Caco-2 (cell line): ENCODE measurements at places on chromosomes 5 and 9. TPM values are rescaled to one million over a fixed set of nuclear protein-coding genes. Genes with fewer than 3 reads are reported as not detected.

Gene C9
- 0.39 and 0.41 TPM in 2 replicates for total RNA-seq

Gene NUTM2F
- not detected in 2 replicates for total RNA-seq

Gene SAPCD2
- total RNA-seq = 53.3 and 57.5 TPM in 2 replicates

Gene CREB3
- 50.4 and 54.1 TPM in 2 replicates for total RNA-seq

Gene COL5A1
- total RNA-seq = 4.8 and 5.7 TPM in 2 replicates

Gene CDH10
- not detected in 2 replicates for total RNA-seq

Gene PAPPA
- total RNA-seq = not detected in 2 replicates

Gene ADAMTS19
- 0.95 and 2.4 TPM in 2 replicates for total RNA-seq

Gene IFNA21
- not detected in 2 replicates for total RNA-seq

Gene SLC6A3
- total RNA-seq = not detected in 2 replicates

Gene GDF9
- 0.59 and 0.81 TPM in 2 replicates for total RNA-seq
